ENCODE measurements at places on chromosomes 12 and 14.

DNA sequence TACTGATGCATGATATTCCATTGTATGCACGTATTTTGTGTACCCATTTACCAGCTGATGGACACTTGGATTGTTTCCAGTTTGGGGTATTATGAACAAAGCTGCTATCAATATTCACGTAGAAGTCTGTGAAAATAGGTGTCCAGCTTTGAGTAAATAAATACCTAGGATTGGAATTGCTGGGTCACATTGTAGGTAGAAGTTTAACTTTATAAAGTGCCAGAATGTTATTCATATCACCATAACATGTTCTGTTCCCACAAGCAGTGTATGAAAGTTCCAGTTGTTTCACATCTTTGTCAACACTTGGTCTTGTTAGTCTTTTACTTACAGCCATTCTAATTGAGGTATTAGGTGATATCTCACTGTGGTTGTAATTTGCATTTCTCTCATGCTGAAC lies 108.0 kb upstream of the METAP2 start:
- no peak for DNase-seq

DNA sequence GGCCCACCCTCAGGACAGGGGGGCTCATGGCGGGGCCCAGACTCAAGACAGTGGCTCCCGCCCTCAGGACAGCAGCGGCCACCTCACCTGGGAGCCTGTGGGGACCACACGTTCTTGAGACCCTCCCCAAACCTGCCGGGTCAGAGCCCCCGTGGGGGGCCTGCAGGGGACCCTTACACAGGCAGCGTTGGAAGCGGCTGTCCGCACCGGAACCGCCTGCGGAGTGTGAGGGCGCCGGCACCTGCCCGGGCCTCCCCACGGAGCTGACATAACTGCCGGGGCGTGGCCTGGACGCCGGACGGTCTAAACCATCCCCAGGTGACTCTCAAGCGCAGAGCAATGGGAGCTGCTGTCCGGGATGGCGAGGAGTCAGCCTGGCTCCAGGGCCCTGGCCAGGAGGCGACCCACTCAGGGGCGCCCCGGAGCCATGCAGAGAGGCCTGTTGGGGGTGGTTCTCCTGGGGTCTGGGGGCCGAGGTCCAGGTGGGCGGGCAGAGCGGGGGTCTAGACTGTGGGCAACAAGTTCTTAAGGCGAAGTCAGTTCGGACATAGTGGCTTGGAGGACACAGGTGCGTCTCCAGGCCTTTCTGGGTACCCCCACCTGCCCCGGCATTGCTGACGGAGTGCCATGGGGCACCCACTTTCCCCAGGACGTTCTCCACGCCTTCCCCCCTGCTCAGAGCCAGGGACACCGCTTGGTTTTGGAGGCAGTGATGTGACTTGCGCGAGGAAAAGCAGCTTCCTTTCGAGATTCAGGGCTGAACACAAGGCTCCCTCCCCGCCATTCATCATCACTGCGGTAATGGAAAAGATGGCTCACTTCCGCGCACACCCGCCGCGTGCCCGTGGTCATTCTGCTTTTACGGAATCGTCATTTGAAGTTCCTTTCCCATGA lies 23.2 kb downstream of the GALNT9 start:
- DNase-seq = no peak

- no peak for DNase-seq
Observed at GRCh38 chr14:46902837-46903236, 251.3 kb upstream of the RPL10L start.

DNA sequence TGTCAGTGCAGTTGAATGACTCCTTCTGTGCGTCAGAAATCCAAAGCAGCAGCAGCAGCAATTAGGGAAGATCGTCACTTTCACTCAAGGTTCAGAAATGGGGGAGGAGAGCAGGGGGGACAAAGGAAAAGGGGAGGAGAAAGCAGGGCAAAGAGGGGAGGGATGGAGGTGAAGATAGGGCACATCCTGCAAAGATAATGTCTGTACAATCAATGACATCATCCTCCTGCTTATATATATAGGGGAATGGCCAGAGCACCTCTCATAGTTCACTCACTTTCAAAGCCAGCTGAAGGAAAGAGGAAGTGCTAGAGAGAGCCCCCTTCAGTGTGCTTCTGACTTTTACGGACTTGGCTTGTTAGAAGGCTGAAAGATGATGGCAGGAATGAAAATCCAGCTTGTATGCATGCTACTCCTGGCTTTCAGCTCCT lies at the start of gene NTS:
Gene NTS (plus strand): TSS at position 265 of the 431 bp plus-strand sequence. CDS start 109 bp downstream, at position 374.
- DNase-seq = no peak

DNA sequence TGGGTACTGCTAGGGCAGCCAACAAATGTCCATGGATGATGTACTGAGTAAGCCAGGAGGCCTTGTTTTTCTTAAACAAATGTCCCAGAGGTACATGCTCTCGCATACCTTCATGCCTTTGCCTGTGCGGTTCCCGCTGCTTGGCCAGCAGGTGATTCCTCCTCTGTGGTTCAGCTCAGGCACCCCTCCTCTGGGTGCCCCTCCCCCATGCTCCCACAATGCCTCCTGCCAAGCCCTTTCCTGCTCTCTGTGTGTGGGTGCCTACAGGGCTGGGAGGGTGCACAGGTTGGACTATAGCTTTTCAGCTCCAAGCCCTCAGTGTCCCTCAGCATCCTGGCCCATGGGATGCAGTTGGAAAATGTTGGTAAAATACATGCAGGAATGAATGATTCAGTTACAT lies 23.5 kb downstream of the ASB2 start:
- no peak for DNase-seq

GRCh38 chr14:61761557-61761956 lies 663 bp upstream of the SNAPC1 start:
- DNase-seq = no peak

GRCh38 chr14:75096959-75097358 lies 27.5 kb downstream of the ZC2HC1C start:
- no peak for DNase-seq

DNA sequence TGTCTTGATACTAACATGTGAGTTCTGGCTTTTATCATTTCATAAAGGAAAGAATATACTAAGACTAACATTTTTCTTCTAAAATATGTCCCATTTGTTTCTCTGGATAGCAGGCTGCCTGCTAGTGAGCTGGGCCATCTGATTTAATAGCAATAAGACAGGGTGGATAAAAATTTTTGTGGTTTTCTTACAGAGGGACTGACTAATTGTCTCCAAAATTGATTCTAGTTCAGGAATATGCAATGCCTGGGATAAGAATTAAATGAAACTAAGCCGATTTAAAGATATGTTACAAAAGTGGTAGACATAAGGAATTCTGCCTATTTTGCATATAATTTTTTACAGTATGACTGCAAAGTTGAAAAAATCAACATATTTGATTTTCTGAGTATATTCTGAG lies 252.9 kb upstream of the NAV3 start:
- DNase-seq = no peak

DNA sequence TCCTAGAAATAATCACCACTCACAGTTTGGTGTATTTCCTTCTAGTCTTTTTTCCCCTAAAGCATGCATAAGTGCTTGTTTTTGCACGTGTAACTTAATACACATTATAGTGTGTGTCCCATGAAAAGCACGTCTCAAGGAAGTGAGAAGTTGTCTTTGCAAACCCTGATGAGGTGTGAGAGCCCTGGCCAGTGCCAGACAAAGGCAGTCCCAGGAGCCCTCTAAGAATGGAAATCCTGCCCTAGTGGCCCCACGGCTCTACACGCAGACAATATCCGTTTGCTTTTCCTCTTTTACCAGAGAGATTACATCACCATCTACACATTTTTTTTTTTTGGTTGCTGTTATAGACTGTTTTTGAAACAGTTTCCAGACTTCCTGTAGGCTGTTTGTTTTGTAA lies 85.5 kb upstream of the FZD10 start:
- DNase-seq = no peak

DNA sequence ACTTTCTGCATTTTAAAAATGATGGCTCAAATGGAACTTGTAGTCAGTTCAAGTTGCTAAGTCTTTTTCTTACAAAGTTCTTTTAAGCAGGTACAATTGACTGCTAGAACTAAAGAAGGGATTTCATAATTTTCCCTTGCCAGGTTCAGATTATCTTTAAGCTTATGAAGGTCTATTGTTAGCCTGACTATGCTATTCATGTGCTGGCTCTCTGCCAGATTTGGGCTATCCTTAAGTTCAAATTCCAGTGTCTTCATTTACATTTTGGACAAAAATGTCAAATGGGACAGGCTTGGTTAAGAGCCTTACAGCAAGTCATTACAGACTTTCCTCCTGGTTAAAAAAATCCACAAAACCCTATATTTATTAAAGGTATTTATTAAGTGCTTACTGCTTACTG lies 42.3 kb downstream of the INSM2 start:
- DNase-seq = no peak

- no peak for DNase-seq
Observed at GRCh38 chr14:53192052-53192760, 39.1 kb upstream of the DDHD1 start.

DNA sequence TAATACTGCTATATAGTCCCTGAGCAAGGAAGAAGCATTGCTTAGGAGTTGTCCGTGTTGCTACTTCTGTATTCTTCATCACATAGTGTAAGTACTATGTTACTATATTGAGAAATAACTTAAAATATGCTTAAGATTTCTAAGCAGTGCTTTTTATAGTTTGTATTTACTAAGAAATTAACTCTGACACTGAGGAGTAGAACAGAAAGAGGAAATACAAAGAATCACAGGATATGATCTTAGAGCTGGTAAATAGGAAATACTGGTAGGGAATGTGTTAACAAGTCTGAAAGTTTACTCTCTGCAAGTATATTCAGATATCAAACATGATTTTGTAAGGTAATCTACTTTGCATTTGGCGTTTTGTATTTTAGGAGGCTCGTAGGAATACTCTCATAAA lies 15.5 kb downstream of the XPOT start:
- no peak for DNase-seq

GRCh38 chr12:19746471-19746870 lies 307.2 kb downstream of the AEBP2 start:
- DNase-seq = no peak

DNA sequence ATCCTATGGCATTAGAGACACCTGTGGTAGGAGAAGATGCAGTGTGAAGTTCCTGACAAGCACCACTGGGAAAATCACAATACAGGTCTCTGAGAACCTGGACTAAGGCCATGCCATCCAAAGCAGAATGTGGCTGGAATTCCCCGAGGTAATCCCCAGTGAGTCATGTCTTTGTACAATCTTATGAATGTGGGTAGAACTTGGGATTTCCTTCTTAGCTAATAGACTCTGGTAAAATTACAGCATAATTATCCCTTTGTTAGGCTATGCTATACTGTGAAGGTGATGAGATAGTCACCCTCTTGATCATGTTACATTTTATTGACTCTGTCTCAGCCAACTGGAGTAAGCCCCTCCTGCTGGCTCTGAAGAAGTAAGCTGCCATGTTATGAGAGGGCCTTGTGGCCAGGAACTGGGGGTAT lies 224.3 kb upstream of the DCN start:
- no peak for DNase-seq

DNA sequence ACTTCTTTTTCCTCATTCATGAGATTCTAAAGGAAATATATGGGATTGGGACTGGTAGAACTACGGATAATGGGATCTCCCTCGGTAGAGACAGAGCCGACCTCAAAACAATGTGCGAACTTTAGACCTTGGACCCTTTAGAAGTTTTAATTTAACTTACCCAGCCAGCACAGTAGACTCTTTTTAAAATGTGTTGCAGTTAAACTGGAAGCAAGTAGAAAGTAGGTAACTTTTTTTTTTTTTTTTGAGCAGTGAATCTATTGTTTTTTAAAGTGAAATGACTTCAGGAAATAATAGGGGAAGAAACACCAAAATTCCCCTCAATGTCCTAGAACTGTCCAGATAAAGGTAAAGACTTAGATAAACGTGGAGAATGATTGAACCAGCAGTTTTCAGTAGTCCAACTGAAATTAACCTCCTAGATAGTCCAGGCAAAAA lies 1.1 kb upstream of the ATXN2 start:
- DNase-seq = no peak

DNA sequence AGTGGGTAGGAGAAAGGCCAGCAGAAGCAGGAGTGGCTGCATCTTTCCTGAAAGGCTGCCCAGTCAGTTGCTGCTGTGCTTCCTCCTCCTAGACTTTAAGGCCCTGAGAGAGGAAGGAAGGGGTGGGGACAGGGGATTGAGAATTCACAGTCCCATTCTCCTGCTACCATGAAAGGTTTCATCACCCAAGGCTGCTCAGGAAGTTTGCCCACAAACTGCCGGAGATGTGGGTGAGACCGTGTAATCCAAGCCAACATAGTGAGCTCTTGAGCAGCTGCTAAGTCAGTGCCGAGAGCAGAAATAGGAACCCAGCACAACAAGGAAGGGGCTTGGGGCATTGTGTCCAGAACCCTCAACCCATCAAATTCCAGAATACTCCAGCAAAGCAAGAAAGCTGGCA lies at the start of gene CTSG:
Gene CTSG (minus strand): TSS at position 69 of the 400 bp plus-strand sequence. CDS start 27 bp downstream, at position 42.
- DNase-seq = no peak

- DNase-seq = no peak
Observed at GRCh38 chr12:128073937-128074336, 193.0 kb upstream of the TMEM132C start.

All from DMS79 (cell line).